ENCODE measurements at places on chromosomes 4 and X. TPM values are rescaled to one million over a fixed set of nuclear protein-coding genes. Genes with fewer than 3 reads are reported as not detected.

- no peak overlapping the region for H3K4me3 ChIP-seq
- H3K36me3 ChIP-seq = no peaks in the 10 kb centered on the region
- no peak overlapping the region for H3K27ac ChIP-seq
- no peaks in the 10 kb centered on the region for H3K4me1 ChIP-seq
- H3K27me3 ChIP-seq = peaks cover 6% of the 10 kb centered on the region
- no peak for DNase-seq
Measured at GRCh38 chr4:168592676-168593075, 95.8 kb downstream of the PALLD start.

DNA sequence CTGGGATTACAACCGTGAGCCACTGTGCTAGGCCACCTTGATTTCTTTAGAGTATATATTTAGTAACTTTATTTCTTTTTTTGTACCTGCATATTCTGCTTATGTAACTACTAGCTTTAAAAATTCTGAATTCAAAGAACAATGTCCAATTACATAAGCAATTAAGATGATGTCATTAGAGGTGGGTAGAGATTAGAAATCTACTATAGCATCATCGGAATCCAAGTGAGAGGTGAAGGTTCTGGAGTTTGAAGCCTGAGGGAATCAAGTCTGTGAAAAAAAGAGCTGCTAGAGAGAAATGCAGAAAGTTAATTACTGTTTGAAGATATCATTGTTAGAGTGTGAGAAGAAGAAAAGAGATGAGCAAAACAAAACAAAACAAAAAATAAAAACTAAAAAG, 79.0 kb upstream of the ENPEP start:
- H3K27me3 ChIP-seq = peaks cover 13% of the 10 kb centered on the region
- no peak overlapping the region for H3K4me3 ChIP-seq
- H3K36me3 ChIP-seq = no peaks in the 10 kb centered on the region
- DNase-seq = no peak

DNA sequence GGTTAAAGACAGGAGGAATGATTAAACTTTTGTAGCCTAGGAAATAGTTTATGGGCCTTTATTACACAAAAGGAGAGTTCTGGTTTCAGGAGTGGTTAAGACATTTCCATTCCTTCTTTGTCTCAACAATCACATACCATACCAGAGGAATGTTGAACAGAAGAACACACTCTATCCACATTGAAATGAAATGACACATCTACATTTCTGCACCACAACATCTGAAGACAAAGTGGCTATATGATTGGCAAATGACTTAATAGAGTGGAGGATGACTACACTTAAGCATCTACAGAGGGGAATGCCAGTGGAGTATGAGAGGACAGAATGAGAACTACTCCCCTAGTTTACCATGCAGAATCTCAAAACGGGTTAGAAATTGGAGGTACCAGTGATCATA, 8.0 kb downstream of the CYP2U1 start:
- H3K4me1 ChIP-seq = peaks cover 29% of the 10 kb centered on the region
- no peaks in the 10 kb centered on the region for H3K27me3 ChIP-seq
- DNase-seq = no peak
- H3K4me3 ChIP-seq = no peak overlapping the region
- H3K27ac ChIP-seq = no peak overlapping the region

GRCh38 chr4:143555676-143556075, 42.2 kb downstream of the SMARCA5 start:
- no peak overlapping the region for H3K4me3 ChIP-seq
- DNase-seq = no peak
- peaks cover 16% of the 10 kb centered on the region for H3K4me1 ChIP-seq
- H3K27ac ChIP-seq = no peak overlapping the region

ELK1 gene
- 16.9 TPM for polyA plus RNA-seq

GRCh38 chrX:1883772-1884171, 268.9 kb downstream of the ASMT start:
- peaks cover 11% of the 10 kb centered on the region for H3K36me3 ChIP-seq
- no peak for DNase-seq
- H3K4me1 ChIP-seq = peaks cover 6% of the 10 kb centered on the region
- H3K27me3 ChIP-seq = peaks cover 33% of the 10 kb centered on the region
- no peak overlapping the region for H3K27ac ChIP-seq
- no peak overlapping the region for H3K4me3 ChIP-seq

DIPK2B gene
- not detected for polyA plus RNA-seq

DNA sequence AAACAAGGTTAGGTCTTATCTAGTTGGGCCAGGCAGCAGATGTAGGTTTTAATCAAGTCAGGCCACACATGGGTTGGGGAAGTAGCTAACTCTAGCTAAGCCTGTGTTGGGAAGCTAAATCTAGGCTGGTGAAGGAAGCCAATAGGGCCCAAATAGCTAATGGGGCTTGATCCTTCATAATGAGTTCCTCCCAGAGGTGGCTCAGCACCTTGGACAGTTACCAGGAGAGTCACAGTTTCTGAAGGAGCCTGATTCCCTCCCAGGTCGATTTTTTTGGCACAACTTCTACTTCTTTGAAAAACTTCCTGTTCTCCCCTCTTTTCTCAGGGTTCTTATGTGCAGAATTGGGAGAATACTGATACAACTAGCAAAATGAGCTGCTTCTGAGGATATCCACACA, 242.5 kb upstream of the PRPS2 start:
- no peaks in the 10 kb centered on the region for H3K36me3 ChIP-seq
- H3K4me3 ChIP-seq = no peak overlapping the region
- H3K4me1 ChIP-seq = no peaks in the 10 kb centered on the region
- H3K27me3 ChIP-seq = peaks cover 10% of the 10 kb centered on the region
- no peak for DNase-seq

BEX2 gene
- 50.1 TPM for polyA plus RNA-seq

CFAP97 gene
- 77.4 TPM for polyA plus RNA-seq

DNA sequence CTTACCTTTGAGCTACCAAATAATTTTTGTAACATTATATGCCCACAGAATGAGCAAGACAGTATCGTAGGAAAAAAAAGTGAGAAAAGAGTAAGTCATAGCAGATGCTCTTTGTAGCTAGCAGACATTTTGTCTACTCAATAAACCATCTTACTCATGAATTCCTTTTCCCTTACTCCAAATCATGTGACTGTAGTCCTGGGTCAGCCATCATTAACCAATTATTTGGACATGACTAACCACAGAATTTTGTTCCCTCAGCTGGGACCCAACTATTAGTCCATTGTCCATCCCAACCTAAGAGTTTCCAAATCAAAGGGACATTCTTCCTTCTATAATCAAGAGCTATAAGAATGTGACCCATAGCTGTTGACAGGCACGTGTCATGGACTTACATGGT, 11.4 kb downstream of the UBE2D3 start:
- no peak overlapping the region for H3K4me3 ChIP-seq
- no peak for DNase-seq
- H3K36me3 ChIP-seq = peaks cover 16% of the 10 kb centered on the region
- H3K27ac ChIP-seq = no peak overlapping the region
- no peaks in the 10 kb centered on the region for H3K27me3 ChIP-seq
- H3K4me1 ChIP-seq = peaks cover 80% of the 10 kb centered on the region

DNA sequence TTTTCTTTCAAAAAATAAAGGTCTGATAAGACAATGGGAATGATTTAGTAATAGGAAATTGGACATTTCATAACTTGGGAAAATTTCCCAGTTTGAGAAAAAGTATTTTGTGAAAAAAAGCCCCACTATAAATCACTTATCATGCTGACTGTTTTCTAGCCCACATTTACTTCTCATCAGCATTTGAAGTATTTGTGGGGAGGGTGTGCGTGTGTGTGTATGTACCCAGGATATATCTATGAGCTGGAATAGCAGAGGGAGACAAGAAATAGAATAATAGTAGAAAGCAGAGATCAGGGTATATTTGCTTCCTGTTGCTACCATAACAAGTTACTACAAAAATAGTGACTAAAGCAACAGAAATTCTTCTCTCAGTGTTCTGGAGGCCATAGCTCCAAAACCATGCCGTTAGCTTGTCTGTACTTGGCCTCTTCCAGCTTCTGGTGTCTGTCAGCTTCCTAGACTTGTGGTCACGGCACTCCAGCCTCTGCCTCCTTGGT, 139.8 kb downstream of the PTTG2 start:
- H3K4me3 ChIP-seq = no peak overlapping the region
- DNase-seq = no peak
- H3K36me3 ChIP-seq = peaks cover 45% of the 10 kb centered on the region
- no peak overlapping the region for H3K27ac ChIP-seq
- no peaks in the 10 kb centered on the region for H3K27me3 ChIP-seq

GRCh38 chr4:21380861-21381260, 567.7 kb downstream of the KCNIP4 start:
- H3K36me3 ChIP-seq = no peaks in the 10 kb centered on the region
- no peak overlapping the region for H3K4me3 ChIP-seq
- H3K4me1 ChIP-seq = no peaks in the 10 kb centered on the region
- H3K27me3 ChIP-seq = no peaks in the 10 kb centered on the region

PNMA3 gene
- polyA plus RNA-seq = 0.35 TPM

- no peak for DNase-seq
- peaks cover 7% of the 10 kb centered on the region for H3K36me3 ChIP-seq
- no peaks in the 10 kb centered on the region for H3K27me3 ChIP-seq
- no peak overlapping the region for H3K27ac ChIP-seq
- no peaks in the 10 kb centered on the region for H3K4me1 ChIP-seq
Measured at GRCh38 chr4:16721613-16722291, 176.7 kb downstream of the LDB2 start.

MBNL3 gene
- 115 TPM for polyA plus RNA-seq

DNA sequence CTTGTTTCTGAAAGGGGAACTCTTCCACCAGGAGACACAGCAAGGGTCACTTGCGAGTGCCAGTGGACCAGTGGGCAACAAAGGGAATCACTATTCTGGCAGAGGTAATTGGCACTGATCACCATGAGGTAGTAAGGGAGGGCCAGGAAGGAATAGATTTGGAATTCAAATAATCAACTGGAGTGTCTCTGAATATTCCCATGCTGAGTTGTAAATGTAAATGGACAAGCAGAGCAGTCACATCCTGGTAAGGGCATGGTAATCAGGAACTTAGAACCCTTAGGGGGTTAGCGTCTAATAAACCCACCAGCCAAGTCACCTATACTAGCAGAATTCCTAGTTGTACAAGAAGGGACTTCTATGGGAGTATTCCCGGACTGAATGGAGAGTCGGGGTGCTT, 178.5 kb upstream of the UGT8 start:
- no peaks in the 10 kb centered on the region for H3K27me3 ChIP-seq
- no peak for DNase-seq
- no peaks in the 10 kb centered on the region for H3K36me3 ChIP-seq
- H3K27ac ChIP-seq = no peak overlapping the region
- no peak overlapping the region for H3K4me3 ChIP-seq

DNA sequence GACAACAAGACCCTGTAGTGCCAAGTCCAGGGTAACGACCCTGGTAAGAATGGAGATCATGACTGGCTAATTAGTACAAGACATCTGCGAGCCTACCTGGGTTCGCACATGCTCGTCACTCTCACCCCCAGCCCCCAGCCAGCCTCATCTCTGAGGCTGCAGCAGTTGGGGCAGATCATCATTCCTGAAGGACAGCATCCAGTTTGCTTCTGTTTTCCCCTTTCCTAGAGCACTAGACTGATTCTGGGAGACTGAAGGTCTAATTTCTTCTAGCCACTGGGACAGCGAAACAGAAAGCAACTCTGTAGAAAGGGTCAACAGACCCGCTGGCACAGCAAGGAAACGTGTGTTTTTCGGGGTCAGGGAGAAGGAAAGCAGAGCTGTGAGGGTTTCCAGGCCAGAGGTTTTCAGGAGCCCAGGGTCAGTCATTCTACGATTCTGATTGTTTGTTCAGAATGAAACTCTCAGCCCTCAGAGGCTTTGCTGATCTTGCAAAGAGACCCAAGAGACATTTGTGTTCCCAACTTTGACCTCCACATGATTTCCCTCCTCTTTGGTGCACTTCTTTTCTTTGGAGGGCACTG, 343.1 kb upstream of the NOCT start:
- no peak for DNase-seq
- H3K4me1 ChIP-seq = no peaks in the 10 kb centered on the region
- no peaks in the 10 kb centered on the region for H3K36me3 ChIP-seq
- H3K27ac ChIP-seq = no peak overlapping the region
- H3K27me3 ChIP-seq = peaks cover 12% of the 10 kb centered on the region

- H3K27me3 ChIP-seq = no peaks in the 10 kb centered on the region
- H3K4me3 ChIP-seq = no peak overlapping the region
- no peaks in the 10 kb centered on the region for H3K4me1 ChIP-seq
- H3K27ac ChIP-seq = no peak overlapping the region
Measured at GRCh38 chr4:180567080-180567479, 1676.1 kb upstream of the TENM3 start.

CHRDL1 gene
- not detected for polyA plus RNA-seq

RAB33A gene
- polyA plus RNA-seq = 0.69 TPM

DNA sequence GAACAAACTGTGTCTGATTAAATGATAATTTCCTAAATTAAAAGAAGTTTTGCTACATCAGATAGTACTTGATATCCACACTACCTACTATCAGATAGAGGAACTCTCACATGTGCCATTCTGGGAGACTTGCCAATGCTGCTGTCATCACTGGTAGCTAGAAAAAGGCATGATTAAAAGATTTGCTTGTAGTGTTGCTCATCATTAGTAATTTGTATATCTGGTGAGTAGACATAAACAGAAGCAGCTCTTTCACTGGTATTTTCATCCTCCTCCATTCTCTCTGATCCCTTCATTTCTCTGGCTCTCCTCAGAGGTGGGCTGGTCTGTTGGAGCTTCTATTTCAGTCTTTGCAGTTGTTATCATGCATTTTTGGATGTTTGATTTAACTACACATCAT, 56.0 kb downstream of the SPRY1 start:
- H3K4me1 ChIP-seq = peaks cover 50% of the 10 kb centered on the region
- H3K36me3 ChIP-seq = no peaks in the 10 kb centered on the region
- H3K27me3 ChIP-seq = no peaks in the 10 kb centered on the region
- no peak for DNase-seq
- no peak overlapping the region for H3K27ac ChIP-seq

TEC gene
- 2.7 TPM for polyA plus RNA-seq
